ENCODE measurements at places on chromosomes 1 and 21. TPM values are rescaled to one million over a fixed set of nuclear protein-coding genes. Genes with fewer than 3 reads are reported as not detected.
A peak's percentile ranks its signal among the peaks of the same experiment; 100 is the strongest.

Gene FCRL2
- total RNA-seq = not detected

Gene LRIF1
- 14.1 TPM for total RNA-seq

Gene SPATA21
- not detected for total RNA-seq

Gene HRNR
- total RNA-seq = not detected

Gene LRIG2
- 8.2 TPM for total RNA-seq

Gene SPATA46
- total RNA-seq = not detected

Gene TRMT1L
- total RNA-seq = 25.5 TPM

Gene KRTAP19-1
- total RNA-seq = not detected

Gene BSND
- total RNA-seq = not detected

DNA sequence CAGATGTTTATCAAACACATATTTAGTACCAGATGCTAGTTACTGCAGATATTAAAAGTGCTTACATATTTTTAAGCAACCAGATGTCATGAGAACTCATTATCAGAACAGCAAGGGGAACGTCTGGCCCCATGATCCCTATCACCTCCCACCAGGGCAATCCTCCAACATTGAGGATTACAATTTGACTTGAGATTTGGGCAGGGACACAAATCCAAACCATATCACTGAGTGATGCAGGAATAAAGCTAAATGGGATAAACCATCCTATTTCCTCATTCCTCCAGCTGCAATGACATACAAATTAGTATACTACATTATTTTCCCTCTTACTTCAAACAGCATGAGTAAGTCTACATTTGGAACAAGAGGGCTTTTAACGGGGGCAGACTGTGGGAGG lies 3.1 kb upstream of the KCNK2 start:
- peaks cover 10% of the 10 kb centered on the region for H3K27me3 ChIP-seq
- no peaks in the 10 kb centered on the region for H3K4me1 ChIP-seq

DNA sequence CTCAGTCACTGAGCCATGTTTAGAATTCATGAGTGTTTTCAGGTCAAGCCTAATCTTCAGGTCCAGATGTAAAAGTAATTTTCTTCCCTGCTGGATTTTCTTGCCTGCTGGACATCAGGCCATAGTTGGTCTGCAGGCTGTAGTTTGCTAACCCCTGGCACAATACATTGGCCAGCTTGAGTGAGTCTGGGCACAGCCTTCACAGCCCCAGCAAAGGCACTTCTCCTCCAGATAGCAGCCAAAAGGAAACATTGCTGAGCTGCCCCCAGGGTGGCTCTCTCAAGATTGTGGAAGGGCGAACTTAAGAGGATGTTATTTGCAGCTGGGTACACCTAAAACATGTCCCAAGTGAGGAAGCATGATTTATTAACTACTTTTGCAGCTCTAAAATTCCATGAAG lies 126.8 kb downstream of the PIK3R3 start:
- H3K27me3 ChIP-seq = no peaks in the 10 kb centered on the region
- H3K27ac ChIP-seq = no peak overlapping the region
- DNase-seq = no peak
- no peak overlapping the region for H3K4me3 ChIP-seq
- H3K36me3 ChIP-seq = no peaks in the 10 kb centered on the region
- no peaks in the 10 kb centered on the region for H3K4me1 ChIP-seq

- H3K4me3 ChIP-seq = no peak overlapping the region
- H3K27ac ChIP-seq = no peak overlapping the region
- DNase-seq = no peak
Measured at GRCh38 chr1:209326831-209327230, 256.7 kb upstream of the CAMK1G start.

DNA sequence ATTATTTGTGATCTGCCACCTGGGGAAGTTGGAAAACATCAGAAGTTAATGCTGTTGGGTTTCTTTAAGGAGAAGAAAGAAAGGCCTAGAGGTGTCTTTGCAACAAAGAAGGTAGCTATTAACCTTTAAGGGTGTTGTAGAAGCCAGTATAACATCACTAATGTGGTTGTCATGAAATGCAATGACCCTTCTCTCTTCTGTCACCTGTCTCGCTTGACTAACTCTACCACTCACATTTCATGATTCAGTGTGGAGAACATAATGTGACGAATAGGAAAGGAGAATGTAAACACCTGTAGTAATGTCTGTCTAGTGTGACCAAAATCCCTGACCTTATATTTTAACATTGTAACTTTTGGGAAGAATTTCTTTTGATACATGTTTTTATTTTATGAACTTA lies 211.7 kb upstream of the UBE2U start:
- H3K27ac ChIP-seq = no peak overlapping the region
- no peaks in the 10 kb centered on the region for H3K4me1 ChIP-seq
- DNase-seq = no peak
- no peaks in the 10 kb centered on the region for H3K36me3 ChIP-seq
- H3K27me3 ChIP-seq = no peaks in the 10 kb centered on the region

DNA sequence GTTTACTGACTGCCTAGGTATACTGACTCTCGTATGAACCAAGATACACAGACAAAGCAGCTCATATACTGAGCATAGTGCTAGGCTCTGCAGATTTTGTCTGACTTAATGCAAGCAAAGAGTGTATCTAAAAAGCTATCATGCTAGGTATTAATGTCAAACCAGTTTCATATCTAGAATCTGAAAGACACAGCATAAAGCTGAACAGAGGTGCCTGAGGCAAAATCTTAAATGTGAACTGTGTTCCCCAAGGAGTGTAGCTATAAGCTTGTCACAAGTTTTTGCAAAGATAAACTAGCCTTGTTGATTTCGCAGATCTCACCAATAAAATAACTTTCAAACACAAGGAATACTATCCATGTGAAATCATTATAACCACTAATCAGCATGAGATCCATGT lies 18.1 kb downstream of the JAK1 start:
- no peaks in the 10 kb centered on the region for H3K27me3 ChIP-seq
- H3K4me3 ChIP-seq = no peak overlapping the region
- no peaks in the 10 kb centered on the region for H3K36me3 ChIP-seq
- H3K4me1 ChIP-seq = peaks cover 73% of the 10 kb centered on the region
- H3K27ac ChIP-seq = no peak overlapping the region
- DNase-seq = no peak

DNA sequence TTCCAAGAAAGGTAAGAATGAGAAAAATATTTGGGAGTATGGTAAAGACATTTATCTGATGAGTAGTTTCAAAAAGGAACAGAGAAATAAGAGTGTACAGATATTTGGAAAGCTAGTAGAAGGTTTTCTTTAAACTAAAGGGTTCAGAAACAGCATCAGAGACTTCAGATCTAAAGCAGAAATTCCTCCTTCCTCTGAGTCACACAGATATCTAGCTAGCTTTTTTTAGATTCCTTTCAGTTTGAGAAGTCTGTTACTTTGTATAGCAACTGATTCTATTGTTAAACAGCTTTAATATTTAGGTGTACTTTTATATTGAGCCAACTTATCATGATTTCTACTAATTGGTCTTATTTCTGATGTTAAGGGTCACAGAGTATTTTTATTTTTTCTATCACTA lies 4.7 kb downstream of the AMY2B start:
- no peak overlapping the region for H3K4me3 ChIP-seq
- no peaks in the 10 kb centered on the region for H3K27me3 ChIP-seq
- no peaks in the 10 kb centered on the region for H3K36me3 ChIP-seq
- no peak overlapping the region for H3K27ac ChIP-seq
- no peaks in the 10 kb centered on the region for H3K4me1 ChIP-seq

GRCh38 chr1:110513511-110513910 lies 5.5 kb downstream of the KCNA10 start:
- no peaks in the 10 kb centered on the region for H3K27me3 ChIP-seq
- no peak overlapping the region for H3K27ac ChIP-seq
- H3K36me3 ChIP-seq = no peaks in the 10 kb centered on the region

GRCh38 chr1:3355894-3356826 lies 98.3 kb upstream of the ARHGEF16 start:
- H3K4me3 ChIP-seq = no peak overlapping the region
- DNase-seq = no peak
- no peaks in the 10 kb centered on the region for H3K4me1 ChIP-seq
- no peaks in the 10 kb centered on the region for H3K36me3 ChIP-seq

GRCh38 chr1:3019516-3020051 lies 1.7 kb upstream of the ACTRT2 start:
- H3K27me3 ChIP-seq = no peaks in the 10 kb centered on the region
- H3K36me3 ChIP-seq = no peaks in the 10 kb centered on the region
- no peak for DNase-seq
- no peaks in the 10 kb centered on the region for H3K4me1 ChIP-seq
- no peak overlapping the region for H3K4me3 ChIP-seq

DNA sequence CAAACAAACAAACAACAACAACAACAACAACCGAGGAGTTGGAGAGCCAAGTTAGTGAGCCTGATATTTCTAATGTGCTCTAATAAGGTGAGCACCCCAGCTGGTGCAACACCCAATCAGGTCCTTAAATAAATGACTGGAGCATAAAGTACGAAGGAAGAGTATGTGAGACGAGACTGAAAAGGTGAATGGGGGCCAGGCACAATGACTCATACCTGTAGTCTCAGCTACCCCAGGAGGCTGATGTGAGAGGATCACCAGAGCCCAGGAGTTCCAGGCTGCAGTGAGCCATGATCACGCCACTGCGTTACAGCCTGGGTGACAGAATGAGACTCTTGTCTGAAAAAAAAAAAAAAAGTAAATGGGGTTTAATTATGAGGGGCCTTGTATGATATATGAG lies 152.0 kb upstream of the ZRANB2 start:
- H3K27ac ChIP-seq = no peak overlapping the region
- no peaks in the 10 kb centered on the region for H3K4me1 ChIP-seq
- DNase-seq = no peak
- no peak overlapping the region for H3K4me3 ChIP-seq
- H3K36me3 ChIP-seq = no peaks in the 10 kb centered on the region
- H3K27me3 ChIP-seq = no peaks in the 10 kb centered on the region

DNA sequence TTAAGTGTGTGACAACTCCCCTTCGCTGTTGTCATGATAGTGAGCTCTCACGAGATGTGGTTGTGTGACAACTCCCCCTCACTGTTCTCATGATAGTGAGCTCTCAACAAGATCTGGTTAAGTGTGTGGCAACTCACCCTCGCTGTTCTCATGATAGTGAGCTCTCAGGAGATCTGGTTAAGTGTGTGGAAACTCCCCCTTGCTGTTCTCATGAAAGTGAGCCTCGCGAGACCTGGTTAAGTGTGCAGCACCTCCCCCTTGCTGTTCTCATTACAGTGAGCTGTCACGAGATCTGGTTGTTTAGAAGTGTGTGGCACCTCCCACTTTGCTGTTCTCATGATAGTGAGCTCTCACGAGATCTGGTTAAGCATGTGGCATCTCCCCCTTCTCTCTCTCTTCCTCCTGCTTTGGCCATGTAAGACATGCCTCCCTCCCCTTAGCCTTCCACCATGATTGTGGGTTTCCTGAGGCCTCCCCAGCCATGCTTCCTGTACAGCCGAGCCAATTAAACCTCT lies 25.1 kb upstream of the LSS start:
- H3K27me3 ChIP-seq = no peaks in the 10 kb centered on the region
- peak; percentile 60 for DNase-seq
- no peak overlapping the region for H3K4me3 ChIP-seq

DNA sequence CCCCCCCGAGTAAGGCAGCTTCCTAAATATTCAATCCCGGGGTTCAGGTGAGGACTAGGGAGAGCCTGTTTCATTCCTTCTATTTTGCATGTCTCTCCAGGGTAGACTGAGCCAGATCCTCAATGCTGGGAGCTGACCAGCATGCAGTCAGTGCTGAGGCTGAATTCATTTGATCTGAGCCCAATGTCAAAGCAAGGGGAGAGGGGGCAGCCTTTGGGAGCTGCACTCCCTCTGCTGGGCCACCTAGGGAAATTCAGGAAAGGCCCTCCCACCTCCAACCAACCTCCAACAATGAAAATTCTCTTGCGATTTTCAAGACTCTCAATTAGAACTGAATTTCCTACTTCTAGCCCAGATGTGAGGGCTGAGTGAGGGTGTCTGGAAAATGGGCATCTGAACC lies 371.2 kb downstream of the NPHP4 start:
- no peak overlapping the region for H3K27ac ChIP-seq
- no peaks in the 10 kb centered on the region for H3K36me3 ChIP-seq

DNA sequence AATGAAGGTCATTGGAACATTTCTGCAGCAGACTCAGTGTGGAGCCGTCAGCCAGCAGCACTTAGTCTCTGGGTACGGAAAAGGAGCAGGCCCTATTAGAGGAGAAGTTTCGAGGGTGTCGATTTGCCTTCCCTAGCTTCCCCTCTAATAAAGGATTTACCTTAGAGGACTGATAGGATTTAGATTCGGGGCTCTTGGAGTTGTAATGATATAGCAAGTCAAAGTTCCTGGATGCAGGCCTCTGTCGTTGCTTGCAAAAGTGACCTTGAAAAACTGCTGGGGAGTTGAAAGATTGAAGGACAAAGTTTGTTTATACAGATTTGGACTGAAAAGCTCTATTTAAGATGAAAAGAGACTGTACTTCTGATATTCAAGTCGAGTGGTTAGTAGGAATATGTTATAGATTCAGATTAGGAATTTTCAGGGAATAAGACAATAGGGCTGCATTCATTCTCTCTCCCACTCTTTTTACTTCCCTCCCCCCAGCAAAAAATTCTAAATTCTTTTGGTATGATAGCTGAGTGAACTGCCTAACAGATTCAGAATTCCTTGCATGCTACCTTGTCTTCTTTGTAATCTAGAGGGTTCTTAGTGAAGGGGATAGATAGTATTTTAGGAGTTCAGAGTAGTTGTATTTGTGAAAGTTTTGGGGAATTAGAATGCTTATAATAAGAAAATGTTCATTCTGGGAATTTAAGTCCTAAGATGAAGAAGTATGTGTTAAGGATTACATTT lies 19.2 kb downstream of the NFYC start:
- no peaks in the 10 kb centered on the region for H3K27me3 ChIP-seq
- H3K27ac ChIP-seq = peak overlapping the region; percentile 68
- H3K4me3 ChIP-seq = peak overlapping the region; percentile 9
- peaks cover 54% of the 10 kb centered on the region for H3K4me1 ChIP-seq
- no peak for DNase-seq

GRCh38 chr1:27436204-27437159 lies 44.1 kb downstream of the GPR3 start:
- H3K4me3 ChIP-seq = peak overlapping the region; percentile 16
- no peak for DNase-seq
- H3K27me3 ChIP-seq = no peaks in the 10 kb centered on the region
- no peak overlapping the region for H3K27ac ChIP-seq

DNA sequence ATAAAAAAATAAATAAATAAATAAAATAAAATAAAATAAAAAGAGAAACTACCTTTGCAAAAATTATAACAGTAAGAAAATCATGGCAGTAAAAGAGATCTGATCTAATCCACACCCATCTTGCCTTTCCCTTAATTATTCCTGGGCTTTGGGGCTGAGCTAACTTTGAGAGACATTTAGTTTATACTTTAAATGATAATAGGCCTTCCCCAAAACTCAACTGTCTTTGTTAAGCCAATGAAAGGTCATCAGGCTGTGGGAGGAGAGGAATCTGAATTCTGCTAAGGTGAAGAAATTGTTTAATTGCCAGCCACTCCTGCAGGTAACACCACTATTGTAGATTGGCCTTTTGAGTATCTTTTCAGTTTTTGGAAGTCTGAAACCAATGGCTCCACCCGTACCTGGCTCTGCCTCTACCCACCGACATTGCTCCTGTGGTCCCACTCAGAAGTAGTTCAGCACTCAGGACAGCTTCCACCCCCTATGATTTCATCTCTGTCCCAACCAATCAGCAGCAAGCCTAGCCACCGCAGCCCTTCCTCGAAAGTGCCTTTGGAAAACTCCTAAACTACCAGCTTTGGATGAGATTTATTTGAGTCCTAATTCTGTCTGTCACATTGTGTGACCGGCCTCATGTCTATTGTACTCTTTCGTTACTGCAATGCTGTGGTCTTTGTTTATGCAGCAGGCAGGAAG lies 23.0 kb upstream of the PNRC2 start:
- H3K27me3 ChIP-seq = no peaks in the 10 kb centered on the region
- DNase-seq = no peak
- no peak overlapping the region for H3K27ac ChIP-seq
- no peaks in the 10 kb centered on the region for H3K36me3 ChIP-seq
